ENCODE measurements at places on chromosomes 6 and 20.

DNA sequence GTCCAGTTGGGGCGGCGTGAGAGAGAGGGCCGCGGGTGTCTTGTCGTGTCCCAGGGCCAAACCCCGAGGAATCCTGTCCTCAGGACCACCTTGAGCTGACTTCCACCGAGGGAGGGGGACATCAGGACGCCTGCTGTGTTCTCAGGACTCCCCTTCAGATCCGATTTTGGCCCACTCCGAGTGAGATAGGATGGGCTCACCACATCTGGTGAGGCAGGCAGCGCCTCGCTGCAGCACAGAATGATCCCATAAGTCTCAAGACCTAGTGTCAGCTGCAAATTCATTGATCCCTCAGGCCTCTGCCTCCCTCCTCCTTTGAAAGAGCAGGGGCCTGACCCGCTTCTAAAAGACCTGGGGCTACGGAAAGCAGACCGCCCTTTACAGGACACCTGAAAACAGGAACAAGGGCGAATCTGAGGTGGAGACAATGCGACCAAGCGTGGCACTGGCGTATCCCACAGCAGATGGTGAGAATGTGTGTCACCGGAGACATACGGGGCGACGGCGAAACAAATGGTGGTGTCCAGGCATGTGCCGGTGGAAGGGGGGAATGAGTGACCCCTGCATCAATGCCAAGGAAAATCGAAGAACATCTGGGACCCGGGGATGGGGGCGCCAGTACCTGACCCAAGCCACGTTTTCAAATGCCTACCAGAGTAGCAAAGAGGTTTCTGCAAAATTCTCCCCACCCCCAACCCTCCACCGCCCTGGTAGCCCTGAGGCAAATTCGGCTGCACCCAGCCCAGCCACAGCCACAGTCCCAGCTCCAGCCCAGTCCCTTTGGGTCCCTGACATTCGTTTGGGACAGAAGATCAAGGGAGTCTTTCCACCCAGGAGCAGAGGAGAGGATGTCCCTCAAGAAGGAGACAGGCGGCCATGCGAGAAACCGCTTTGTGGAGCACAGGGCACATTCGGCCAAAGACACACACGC, 162.1 kb upstream of the ZNF337 start:
- DNase-seq: no peak

DNA sequence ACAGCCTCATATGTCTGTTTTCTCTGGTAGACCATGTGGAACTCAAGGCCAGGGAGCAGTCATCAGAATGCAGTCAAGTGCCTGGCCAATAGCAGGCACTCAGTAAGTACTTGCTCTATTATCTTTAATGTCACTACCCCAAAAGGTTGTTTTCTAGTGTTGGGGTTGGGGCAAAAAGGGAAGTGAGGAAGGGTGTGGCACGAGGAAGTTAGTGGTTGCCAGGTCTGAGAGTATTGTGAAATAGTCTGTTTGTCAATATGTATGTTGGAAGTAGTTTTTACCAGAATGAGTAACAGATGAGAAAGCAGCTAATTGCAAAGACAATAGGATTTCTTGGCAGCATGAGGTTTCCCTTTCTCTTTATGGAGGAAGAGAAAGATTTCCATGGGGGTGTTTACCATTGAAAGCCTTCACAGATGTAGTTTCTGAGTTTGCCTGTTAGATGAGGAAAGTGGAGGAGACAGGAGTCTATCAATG, 59.5 kb upstream of the ARMH2 start:
- DNase-seq: no peak

DNA sequence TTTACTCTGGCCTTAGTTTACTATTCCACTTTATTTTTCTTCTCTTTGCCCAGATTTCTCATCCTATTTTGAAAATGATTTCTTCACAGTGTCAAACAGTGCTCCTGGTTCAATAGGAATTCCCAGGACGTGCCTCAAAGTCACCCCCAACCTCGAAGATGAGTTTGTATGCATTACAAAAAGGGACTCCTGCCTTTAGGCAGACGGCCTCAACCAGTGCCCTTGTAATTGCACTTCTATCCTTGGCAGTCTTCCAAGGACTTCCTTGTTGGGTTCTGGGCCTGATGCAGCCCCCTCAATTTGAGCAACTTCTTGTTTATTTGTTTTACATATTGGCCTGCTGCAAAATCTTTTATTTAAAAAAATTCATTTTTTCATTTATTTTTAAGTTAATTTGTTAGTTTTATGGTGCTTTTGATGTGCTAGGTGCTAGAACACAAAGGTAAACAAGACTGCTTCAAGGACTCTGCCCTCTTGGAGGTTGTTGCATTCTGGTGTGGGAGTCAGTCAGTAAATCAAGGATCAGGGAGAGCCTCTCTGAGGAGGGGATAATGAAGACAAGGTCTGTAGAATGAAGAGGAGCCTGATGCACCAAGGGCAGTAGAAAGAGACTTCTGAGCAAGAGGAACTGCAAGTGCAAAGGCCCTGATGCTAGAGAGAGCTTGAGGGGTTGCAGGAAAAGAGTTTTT, 181.5 kb upstream of the LAMP5 start:
- no peak for DNase-seq

- DNase-seq: no peak
Measured at GRCh38 chr20:48056218-48056617, 270.9 kb upstream of the SULF2 start.

DNA sequence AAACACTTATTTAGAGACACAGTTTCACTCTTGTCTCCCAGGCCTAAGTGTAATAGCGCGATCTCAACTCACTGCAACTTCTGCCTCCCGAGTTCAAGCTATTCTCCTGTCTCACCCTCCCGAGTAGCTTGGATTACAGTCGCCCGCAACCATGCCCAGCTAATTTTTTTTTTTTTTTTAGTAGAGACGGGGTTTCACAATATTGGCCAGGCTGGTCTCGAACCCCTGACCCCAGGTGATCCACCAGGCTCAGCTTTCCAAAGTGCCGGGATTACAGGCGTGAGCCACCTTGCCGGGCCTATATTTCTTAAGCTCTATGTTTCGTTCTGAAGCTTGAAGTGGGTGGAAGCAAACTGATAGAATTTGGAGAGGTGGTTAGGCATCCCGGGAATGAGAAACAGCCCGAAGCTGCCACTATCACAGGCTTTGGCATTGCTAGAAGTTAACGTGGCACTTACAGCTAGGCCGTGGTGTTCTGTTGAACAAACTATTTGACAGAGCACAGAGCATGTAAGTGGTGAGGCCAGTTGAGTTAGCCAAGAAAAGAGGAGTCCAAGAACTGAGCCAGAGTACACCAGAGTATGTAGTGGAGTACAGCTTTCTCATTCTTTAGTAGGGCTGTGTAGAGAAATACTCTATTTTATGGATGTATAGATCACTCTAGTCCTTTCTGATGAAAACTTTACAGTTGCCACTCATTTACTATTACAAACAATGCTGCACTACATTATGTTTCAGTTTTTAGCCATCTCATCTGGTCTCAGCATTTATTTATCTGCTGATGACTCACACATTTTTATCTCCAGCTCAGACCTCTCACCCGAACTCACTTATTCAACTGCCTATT, 62.0 kb upstream of the HFE start:
- no peak for DNase-seq

DNA sequence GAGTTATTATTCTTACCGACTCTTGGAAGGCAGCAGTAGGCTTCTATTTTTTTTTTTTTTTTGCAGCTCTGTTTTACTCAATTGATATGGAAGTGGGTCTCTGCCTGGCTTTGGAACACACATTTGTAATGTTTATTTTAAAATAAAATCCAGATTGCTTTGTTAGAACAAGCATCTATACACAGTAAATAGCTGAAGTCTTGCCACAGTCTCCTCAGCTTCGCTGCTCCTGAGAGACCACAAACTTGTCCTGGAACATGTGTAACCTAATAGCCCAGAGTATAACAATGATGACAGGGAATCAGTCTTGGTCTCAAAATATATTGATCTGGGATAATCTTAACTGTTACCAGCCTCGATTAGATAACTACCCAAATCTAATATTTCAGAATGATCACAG, 299.8 kb upstream of the NOX3 start:
- no peak for DNase-seq

- no peak for DNase-seq
Measured at GRCh38 chr20:33773412-33774089, 37.6 kb upstream of the CHMP4B start.

DNA sequence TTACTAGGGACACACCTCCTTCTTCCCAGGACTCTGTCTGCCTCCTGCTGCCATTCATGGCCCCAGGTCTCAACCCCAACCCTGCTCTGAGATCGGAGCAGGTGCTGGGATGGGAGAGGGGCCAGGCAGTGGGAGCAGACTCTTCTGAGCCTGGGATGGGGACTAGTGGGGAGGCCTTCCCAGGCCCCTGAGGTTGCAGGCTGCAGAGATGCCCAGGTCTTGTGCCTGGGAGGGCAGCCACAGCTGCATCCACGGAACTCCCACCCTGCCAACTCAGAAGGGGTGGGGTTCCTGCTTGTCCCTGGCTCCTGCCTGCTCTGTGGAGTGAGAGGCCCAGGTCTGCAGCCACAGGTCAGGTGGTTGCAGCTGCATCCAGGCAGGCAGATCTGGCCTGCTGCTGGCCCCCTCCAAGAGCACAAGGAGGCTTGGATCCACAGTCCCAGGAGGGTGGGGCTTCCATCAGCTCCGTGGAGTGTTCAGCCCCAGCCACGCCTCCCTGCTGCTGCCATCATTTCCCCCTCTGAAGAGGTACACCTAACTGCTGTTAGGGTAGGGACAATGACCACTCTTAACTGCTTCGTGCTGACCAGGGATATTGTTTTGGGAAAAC, 2.9 kb upstream of the SLC22A1 start:
- DNase-seq: no peak

- DNase-seq: no peak
Measured at GRCh38 chr6:154411076-154411475, 54.5 kb upstream of the IPCEF1 start.

- DNase-seq: no peak
Measured at GRCh38 chr20:20167698-20168097, 115.4 kb downstream of the CFAP61 start.

DNA sequence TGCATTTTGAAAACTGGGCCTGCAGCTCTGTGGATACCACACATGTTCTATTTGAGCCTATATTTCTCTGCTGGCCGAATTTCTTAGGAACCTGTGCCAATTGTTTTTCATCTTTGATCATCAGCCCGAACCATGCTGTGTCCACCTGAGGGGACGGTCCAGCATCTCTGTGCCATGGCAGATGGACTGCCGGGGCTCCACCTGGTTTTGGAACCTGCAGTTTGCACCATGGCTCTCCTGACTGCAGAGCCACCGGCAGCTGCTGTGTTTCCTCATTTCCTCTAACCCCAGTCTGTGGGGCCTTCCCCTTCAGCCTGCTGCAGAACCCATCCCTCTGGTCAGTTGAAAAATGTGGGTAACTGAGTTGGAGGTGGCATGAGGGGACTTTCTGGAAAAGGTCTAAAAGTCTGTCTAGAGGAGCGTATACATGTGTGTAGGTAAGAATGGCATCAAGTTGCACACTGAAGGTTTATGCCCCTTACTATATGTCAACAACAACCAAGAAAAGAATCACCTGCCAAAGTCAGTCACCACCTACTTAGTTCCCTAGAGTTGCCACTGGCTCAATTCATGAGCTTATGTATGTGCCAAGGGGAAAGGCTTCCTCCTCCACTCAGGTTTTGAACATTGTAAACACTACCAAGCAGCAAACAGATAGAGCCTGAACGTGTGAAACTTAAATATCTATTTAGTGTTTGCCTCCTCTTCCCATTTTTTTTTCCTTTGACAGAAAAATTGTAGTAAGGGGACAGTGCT, 548.2 kb downstream of the PRKN start:
- DNase-seq: no peak

GRCh38 chr6:81863123-81863522, 110.6 kb upstream of the TENT5A start:
- no peak for DNase-seq

- DNase-seq: no peak
Measured at GRCh38 chr20:43564993-43565757, 6.3 kb downstream of the SGK2 start.

GRCh38 chr6:150063640-150064039, 5.3 kb downstream of the ULBP3 start:
- DNase-seq: no peak

DNA sequence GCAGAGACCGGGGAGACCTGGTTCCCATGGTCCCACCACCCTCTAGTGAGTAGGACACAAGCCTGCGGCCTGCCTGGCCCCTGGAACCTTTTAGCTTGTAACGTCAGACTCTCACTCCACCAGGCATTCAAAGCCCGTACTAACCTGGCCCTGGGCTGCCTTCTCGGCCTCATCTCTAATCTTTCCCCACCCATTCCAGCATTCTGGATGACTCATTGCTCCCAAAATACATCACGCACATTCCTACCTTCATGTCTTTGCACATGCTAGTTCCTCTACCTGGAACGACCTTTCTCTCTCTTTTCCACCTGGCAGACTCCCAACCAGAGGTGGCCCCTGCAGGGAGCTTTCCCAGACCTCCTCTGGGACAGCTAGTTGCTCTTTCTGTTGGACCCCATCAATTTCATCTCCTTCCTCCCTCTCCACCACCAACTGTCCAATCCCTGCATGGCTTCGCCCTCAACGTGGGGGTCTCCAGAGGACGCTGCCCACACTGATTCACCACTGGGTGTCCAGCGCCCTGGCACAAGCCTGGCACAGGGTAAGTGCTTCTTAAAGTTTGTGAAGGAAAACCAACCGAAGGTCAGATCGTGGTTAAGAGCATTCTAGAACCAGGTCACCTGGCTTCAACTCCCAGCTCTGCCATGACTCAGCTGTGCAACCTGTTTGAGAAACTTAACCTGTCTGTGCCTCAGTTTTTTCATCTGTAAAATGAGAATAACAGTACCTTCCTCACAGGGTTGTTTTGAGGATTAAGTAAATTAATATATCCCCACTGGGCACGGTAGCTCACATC, 35.2 kb downstream of the JPH2 start:
- no peak for DNase-seq

DNA sequence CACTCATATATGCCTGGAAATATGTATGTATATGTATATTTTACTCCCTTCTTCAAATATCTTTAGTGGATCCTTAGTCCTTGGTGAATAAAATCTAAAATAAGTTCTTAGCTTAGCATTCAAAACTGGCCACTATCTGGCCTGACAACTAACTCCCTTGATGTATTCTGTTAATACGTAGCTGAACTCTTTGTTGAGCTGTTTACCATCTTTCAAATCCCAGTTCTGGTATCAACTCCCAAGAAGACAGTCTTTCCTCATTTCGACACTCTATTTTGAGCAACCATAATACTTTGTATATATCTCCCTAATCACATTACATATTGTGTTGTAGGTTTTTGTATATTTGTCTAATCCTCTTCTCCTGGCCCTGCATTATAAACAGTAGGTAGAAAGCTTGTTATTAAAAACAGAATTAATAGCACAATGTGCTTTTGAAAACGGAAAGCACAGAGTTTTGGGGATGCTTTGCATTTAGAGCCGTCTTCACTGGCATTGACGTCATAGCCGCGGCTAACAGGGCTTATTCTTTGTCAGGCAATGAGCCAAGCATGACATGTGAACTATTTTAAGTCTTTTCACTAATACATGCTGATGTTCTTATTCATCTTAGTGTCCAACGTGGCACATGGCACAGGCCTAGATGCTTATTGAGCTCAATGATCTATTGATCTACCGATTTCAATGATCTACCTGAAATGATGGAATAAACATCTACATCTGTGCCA, 47.2 kb upstream of the CCN2 start:
- no peak for DNase-seq

Data from activated naive CD8-positive, alpha-beta T cell treated with anti-CD3 and anti-CD28 coated beads, Interleukin-2, amount 50 U/mL, for 16 hours (primary cell).